ENCODE measurements at places on chromosomes 5 and 9.

DNA sequence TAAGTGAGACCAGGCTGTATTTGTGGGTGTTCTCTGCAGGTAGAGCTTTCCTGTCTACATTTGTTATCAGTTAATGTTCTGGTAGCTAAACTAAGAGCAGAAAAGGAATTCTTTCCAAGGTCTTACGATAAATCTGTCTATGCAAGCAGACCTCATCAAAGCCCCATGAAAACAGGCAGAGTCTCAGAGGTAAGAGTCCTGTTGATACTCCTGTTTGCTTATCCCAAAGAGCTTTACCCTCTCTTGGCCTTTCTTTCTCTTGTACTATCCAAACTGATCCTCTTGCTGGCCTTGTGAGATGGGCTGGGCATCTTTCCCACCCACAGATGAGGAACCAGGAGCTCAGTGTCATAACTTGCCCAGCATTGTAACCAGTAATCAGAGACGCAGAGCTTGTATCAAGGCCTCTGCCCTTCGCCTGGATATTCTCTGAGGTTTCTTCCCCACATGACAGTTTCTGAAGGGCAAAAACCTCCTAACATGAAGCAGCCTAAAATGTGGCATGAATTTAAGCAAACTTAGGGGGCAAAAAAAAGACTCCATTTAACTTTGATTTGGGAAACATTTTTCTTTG lies 33.5 kb downstream of the PRKACG start:
- no peak for DNase-seq

DNA sequence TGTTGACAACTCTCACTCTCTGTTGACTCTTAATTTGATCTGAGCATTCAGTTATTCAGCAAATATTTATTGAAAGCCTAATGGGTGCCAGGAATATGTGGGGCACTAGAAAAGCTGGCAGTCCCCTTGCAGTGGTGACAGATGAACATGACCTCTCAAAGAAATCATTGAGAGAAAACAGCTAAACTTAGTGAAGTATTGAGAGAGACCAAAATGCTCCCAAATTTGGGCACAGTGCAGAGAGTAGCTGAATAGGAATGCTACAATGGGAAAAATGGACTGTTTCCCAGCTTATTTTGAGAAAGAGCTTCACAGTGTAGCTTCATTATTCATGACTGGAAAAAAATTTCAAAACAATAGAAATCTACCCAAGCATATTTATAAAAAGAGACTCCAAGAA lies 257.9 kb downstream of the SGCD start:
- no peak for DNase-seq

GRCh38 chr9:72454871-72455491 lies 66.4 kb upstream of the TMC1 start:
- no peak for DNase-seq

DNA sequence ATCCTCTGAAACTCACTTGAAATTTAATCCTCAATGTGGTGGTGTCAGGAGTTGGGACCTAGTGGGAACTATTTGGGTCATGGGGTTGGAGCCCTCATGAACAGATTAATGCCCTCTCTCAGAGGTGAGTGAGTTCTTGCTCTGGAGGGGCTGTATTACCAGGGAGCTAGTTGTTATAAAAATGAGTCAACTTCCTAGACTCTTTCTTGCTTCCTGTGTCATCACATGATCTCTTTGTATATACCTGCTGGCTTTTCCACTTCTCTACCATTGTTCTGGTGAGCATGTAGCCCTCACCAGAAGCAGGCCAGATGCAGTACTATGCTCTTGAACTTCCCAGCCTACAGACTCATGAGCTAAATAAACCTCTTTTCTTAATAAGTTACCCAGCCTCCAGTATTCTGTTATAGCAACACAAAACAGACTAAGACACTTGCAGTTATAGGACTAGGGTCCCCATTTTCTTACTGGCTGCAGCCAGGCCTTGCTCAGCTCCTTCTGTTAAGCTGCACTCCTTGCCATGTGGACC lies 127.5 kb downstream of the SUSD1 start:
- DNase-seq = no peak

DNA sequence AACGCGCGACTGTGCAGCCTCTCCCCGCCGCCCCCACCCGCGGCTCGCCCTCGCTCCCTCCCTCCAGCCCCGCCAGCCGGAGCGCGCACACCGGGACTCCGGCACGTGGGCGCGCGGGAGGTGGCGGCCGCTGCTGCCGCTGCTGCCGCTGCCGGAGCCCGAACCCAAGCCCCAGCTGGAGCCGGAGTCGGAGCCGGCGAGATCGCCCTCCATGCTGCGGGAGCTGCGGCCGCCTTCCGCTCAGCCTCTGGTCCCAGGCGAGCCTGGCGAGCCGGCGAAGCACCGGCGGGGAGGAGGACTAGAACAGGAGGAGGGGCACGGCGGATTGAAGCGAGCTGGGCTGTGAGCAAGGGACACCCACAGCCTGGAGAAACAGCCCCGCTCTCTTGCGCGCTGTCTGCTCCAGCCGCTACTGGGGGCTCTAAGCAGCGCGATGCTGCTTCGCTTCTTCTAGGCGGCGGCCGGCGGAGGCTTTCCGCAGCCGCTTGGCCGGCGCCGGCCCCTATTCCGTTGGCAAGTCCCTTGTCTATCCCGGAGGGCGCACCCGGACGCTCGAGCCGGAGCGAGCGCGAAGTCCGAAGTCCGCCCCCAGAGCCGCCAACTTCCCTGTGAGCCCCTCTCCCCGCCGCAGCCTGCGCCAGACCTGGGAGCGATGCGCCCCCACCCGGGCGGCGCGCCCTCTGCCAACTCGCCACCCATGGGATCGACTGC lies 598.7 kb upstream of the SGCD start:
- DNase-seq = no peak

- DNase-seq = no peak
Measured at GRCh38 chr9:36345103-36345846, 54.8 kb downstream of the RNF38 start.

DNA sequence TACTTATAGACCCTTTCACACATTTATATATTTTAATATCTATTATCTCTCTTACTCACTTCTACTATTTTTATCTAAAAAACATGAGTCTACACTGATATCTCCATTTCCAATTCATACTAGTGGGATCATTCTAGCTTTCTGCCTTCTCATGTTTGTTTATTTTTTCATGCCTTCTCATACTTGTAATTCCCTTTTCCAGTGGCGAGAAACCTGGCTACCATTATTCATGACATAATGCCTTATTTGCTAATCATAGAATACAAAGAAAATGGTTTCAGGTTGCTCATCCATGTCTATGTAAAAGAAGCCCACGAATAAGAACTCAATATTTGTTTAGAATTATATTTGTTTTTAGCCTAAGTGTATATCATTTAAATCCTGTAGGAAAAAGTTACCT lies 232.7 kb upstream of the ACTBL2 start:
- DNase-seq = no peak

GRCh38 chr9:18393340-18394130 lies 80.4 kb upstream of the ADAMTSL1 start:
- no peak for DNase-seq

DNA sequence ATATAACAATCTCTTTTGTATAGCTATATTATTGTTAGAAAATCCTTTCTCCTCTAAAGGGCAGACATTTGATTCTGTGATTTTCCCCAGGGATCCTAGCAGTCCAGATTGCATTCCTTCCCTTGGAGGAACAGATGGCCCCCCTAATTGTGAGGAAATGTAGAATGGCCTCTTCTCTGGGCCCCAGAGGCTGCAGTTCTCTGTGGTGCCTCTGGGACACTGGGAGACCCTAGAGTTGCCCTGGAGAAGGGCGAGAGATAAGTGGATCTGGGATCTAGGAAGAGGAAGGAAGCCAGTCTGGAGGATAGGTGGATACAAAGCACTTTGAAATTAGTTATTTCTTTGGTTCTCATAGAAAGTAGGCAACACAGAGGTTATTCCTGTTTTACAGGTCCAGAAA lies 1.9 kb upstream of the HINT2 start:
- DNase-seq = no peak

GRCh38 chr5:176685010-176685409 lies 37.7 kb downstream of the TSPAN17 start:
- DNase-seq = no peak

DNA sequence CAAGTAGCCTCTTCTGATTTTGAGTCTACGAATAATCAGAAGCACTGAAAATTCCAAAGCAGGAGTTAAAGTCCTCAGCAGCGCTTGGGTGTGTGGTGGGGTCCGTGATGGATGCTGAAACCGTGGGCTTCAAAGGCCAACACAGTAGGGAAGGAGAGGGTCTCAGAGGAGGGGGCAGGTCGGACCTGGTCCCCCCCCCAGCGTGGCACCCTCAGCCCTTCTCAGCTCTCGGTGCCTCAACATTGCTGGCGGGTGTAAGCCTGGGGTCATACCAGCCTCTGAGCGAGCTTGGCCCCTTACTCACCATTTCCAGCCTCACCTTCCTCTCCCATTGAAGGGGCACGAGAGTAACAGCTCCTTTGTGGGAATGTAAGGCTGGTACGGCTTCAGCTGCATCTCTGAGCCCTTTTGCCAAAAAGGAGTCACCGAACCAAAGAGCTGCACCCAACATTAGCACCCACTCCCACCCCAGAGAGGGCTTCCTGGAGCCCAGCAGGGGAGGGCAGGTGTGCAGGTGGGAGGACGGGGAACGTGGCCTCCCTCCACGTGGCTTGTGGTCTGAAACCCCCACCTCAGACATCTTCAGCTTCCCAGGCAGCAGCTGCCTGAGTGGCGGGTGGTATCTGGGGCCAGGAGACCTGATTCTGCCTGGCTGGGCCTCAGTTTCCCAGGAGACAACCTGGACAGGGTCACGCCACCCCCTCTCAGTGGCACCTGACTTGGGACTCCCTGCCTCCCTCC lies 6.7 kb upstream of the LCN1 start:
- no peak for DNase-seq

DNA sequence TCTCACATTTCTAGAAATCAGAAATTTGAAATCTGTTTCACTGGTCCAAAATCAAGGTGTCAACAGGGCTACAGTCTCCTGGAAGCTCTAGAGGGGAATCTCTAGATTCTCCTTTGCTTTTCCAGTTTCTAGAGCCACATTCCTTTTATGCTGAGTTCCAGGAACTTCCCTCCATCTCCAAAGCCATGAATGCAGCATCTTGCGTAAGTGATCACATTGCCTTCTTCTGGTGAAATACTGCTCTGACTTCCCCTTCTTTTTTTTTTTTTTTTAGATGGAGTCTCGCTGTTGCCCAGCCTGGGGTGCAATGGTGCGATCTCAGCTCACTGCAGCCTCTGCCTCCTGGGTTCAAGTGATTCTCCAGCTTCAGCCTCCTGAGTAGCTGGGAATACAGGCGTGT lies 23.8 kb downstream of the GDA start:
- DNase-seq = no peak

DNA sequence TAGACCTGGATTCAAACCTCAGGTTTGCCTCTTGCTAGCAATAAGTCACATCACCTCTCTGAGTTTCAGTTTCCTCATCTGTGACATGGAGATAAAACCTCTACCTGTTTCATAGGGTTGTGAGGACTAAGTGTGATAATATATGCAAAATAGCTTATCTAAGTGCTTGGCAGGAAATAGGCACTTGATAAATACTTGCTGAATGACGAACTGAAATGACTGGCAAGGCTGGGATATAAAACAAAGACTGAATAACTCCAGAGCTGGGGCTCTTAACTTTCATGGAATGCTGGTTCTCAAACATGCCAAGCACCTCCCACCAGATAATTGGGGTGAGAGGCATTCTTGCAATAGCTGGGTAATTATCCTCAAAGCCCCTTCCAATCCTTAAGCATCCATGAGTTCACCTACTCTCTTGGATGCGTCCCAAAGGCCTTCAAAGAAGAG lies 87.6 kb downstream of the ADRB2 start:
- no peak for DNase-seq

GRCh38 chr5:30113542-30113941 lies 1079.9 kb upstream of the CDH6 start:
- DNase-seq = no peak

Data from vagina (tissue), 2 donors.